Stimulated activated CD4-positive, alpha-beta T cell treated with anti-CD3 and anti-CD28 coated beads, Interleukin-12 subunit alpha, Interleukin-12 subunit beta, amount 100 ng/mL, for 48 hours (primary cell): ENCODE measurements at places on chromosomes 7 and 10.

DNA sequence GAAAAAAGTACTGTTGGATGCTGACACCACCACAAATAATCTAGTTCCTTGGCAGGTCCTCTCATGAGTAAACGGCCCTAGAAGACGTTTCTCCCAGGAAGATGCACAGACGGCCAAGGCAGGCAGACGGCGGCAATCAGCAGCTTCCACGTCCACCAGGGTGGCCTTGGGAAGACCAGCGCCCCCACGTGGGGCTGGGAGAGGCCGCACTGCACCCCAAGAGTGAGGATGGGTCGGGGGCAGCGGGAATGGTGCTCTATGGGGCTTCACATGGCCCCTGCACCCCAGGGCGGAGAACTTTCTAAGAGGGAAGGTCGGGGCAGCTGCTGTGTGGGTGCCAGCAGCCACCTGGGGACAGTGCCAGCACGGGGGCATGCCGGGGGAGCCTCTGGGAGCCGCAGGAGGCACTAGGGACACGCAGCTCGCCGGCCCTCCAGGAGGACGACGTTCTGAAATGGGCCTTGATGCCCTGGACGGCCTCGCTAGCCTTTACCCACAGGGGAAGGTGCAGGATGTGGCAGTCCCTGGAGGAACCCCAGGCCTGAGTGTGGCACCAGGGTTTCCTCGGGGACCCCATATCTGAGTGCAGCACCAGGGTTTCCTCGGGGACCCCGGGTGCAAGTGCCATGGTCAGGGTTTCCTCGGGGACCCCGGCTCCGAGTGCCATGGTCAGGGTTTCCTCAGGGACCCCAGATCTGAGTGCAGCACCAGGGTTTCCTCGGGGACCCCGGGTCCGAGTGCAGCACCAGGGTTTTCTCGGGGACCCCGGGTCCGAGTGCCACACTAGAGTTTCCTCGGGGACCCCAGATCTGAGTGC lies 539.9 kb downstream of the DNAJB6 start:
- no peak for DNase-seq

DNA sequence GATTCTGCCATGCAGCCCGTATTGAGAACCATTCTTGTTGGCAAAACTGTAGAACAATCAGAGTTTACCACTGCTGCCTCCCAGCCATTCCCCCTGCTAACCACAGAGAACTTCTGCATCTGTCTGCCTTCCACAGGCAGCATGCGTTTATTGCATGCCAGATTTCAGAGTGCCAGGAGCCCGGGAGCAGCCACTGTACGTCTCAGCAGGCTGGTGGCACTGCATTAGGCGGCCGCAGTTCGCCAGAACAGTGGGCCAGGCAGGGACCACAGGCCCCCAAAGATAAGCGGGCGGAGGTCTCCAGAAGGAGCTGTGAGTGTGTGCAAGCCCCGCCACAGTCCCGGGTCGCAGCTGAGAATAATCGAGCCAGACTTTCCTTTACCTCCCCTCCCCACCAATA lies 31.8 kb downstream of the ZNF467 start:
- no peak for DNase-seq

DNA sequence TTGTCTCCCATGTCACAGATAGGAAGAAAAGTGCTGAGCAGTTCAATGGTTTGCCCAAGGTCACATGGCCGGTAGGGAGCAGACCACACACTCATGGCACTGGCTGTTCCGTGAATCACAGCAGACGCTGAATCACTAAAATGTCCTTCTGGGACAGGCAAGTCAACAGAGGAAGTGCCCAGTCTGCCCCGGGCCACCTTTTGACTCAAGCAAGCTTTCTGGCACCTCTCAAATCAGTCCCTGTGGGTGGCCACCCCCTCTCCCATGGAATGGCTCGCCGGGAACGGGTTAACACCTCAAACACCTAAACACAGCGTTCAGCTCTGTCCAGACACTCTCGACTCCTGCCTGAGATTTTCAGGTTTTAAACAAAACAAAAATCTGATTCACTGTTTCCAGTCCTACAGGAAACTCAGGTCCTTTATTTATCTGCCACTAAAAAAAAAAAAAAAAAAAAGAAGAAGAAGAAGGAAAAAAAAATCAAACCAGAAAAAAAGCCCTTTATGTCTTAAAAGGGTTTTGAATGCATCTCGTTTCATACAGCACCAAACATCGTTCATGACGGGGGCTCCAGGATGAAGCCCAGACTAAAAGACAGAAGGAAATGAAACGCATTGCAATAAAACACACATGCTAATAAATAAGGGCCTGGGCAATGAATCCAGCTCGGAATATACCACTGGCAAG lies 15.5 kb downstream of the CARD11 start:
- DNase-seq = peak; percentile 42

GRCh38 chr10:70785190-70785589 lies at the start of gene TBATA:
Gene TBATA (minus strand): TSS chr10:70785377. CDS start chr10:70783379, 1,998 bp downstream.
- no peak for DNase-seq

DNA sequence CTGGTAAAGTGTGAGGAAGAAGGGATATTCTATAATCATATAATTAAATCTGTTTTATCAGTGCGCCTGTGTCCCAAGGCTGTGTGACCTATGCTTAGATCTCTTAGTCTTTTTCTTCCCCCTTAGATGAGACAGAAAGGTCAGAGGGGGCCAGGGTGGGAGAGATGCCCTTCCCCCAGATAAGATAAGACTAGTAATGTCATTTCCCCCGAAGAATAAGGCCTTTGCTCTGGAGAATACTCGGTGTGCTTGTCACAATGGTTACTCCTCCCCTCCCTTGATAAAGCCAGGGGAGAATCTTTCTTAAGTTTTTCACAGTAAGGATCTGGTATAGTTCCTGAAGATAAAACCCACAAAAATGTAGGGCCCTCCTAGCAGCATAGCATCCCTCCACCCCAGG lies 1041.8 kb downstream of the SORCS3 start:
- DNase-seq = no peak

DNA sequence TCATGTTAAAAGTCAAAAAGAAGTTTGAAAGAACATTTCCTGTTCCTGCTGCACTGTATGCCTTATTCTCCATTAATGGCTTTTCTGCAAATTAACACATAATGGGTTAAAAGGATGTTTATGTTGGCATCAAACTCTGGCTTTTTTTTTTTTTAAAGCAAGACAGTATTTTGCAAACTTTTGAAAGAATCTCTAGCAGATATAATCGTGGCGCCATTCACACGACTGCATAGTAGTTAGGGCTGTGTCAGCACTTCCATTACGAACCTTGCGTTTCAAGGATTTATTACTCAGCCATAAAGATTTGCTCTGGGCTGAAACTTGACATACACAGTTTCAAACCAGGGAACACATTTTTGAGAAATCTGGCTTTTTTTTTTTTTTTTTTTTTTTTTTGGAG lies 207.8 kb downstream of the DYNC1I1 start:
- DNase-seq = no peak

DNA sequence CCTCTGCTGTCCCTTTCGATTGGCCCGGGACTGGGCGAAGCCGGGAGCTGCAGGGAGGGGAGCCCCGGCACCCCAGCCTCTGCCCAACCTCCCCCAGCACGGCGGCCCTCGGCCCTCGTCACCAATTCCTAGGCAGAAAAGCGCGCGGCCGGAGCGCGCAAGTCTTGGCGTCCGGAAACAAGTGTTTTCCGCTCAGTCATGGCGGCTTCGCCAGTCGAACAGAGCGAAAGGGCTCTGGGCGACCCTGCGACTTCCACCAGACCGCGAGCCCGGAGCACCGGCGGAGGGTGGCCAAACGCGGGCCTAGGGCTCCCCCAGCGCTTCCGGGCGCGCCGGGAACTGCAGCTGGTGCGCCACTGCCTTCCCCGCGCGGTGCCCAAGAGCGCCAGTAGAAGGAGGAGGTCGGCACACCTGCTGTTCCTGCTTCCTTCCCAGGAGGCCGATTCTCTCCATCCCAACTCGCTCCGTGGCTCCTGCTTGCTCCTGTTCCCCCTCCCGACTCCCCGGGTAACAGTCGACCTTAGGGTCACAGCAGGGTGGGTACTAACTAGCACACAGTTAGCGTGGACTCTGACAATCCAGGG lies 729.9 kb downstream of the ZWINT start:
- no peak for DNase-seq

GRCh38 chr7:37671876-37672275 lies 11.7 kb upstream of the GPR141 start:
- DNase-seq = no peak

GRCh38 chr10:101967713-101968112 lies 88.3 kb downstream of the ARMH3 start:
- no peak for DNase-seq

- DNase-seq = no peak
Observed at GRCh38 chr7:4842319-4843064, 19.3 kb downstream of the PAPOLB start.

- DNase-seq = no peak
Observed at GRCh38 chr7:117562759-117563158, 82.9 kb downstream of the CFTR start.

DNA sequence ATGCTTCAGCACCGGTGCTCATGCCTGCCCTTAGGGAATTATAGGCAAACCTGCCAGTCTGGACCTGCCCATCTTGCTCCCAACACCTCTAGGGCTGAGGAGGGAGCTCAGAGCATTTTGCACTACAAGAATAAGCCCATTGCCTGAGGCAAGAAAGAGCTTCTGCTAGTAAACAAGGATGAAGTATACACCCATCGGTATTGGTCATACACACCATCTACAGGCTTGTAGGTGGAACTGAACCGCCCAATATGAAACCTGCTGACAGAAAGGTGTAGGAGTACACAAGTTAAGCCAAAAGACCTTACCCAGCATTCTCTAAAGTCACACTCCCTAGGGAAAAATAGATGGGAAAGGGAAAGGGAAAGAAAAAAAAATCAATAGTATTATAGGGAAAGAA lies 957.0 kb upstream of the LRRTM3 start:
- DNase-seq = no peak

GRCh38 chr7:4042402-4043045 lies 639.6 kb upstream of the FOXK1 start:
- DNase-seq = no peak

GRCh38 chr7:141875453-141875852 lies 34.2 kb upstream of the PRSS37 start:
- no peak for DNase-seq

DNA sequence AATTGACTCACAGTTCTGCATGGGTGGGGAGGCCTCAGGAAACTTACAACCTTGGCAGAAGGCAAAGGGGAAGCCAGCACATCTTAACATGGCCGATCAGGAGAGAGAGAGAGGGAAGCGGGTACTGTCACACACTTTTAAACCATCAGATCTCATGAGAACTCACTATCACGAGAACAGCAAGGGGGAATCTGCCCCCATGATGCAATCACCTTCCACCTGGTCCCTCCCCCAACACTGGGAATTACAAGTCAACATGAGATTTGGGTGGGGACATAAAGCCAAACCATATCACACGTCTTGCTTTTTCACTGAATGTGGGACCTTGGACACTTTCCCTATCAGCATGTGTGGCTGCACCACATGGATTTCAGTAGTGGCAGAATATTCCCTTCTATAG lies 9.0 kb upstream of the AKR1E2 start:
- DNase-seq = no peak

GRCh38 chr10:28331841-28332240 lies 29.0 kb upstream of the MPP7 start:
- DNase-seq = no peak

GRCh38 chr10:4834898-4835405 lies 8.9 kb downstream of the AKR1E2 start:
- no peak for DNase-seq

DNA sequence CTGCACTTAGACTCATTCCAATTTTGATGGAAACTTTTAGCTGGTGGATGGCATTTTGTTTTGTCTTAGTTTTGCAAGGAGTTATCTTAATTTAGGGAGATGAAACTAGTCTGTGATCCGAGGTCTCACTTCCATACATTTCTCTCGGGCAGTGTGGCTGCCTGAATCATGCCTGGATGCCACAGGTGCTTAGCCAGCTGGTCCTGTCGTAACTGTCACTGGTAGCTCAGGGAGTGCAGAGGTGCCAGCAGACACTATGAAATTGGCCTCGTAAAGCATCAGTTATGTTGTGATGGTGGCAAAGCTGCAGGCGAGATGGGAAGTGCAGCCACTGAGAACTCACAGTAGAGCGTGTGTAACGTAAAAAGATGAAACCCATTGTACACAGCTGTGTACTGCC lies 74.9 kb downstream of the EGFR start:
- DNase-seq = no peak

DNA sequence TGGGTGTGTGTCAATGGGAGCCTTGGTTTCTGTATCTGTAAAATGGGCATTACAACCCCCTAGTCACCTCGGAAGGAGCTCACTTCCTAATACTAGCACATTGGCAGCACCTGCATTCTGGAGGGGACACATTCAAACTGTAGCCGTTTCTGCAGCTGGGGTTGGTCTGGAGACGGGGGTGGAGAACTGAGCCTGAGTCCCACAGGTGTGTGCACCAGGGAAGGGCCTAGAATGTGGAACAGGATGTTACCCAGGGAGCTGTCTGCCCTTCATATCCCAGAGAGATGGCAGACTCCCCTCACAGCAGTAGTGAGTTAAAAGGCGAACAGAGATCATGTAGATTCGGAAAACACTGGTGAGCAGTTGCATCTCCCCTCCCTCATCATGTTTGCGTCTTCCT lies 272.8 kb upstream of the ZNF32 start:
- DNase-seq = no peak

- no peak for DNase-seq
Observed at GRCh38 chr7:131605280-131605878, 49.0 kb upstream of the PODXL start.

DNA sequence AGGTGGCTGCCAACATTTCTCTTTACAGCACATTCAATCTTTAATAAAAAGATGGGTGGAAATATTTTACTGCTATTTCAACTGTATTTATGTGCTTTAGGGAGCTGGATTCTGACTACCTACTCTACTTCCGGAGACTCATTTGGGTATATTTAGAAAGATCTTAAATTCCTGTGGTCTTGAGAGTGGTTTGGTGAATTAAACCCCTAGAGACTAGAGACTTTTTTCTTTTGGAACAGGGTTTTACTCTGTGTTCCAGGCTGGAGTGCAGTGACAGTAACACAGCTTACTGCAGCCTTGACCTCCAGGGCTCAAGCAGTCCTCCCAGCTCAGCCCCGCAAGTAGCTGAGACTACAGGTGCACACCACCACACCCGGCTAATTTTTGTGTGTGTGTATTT lies 79.0 kb upstream of the HABP2 start:
- DNase-seq = no peak

DNA sequence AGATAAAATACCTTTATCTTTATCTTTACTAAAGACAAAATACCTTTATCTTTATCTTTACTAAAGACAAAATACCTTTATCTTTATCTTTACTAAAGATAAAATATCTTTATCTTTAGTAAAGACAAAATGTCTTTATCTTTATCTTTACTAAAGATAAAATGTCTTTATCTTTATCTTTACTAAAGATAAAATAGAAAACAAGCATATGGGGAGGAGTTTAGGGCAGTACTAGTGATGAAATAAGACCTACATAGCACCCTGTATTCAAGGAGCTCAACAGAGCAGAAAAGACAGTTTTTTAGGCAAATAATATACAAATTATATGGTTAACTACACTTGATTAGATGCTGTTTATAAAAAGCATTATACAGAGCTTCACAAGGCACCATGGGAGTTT lies 19.3 kb downstream of the ANKRD22 start:
- DNase-seq = no peak
